ENCODE measurements at places on chromosomes 1 and 21. TPM values are rescaled to one million over a fixed set of nuclear protein-coding genes. Genes with fewer than 3 reads are reported as not detected.

KRTAP13-2 gene
- polyA plus RNA-seq: not detected

KRTAP12-2 gene
- not detected for polyA plus RNA-seq

ZBTB40 gene
- polyA plus RNA-seq: 18.7 TPM

KIRREL1 gene
- polyA plus RNA-seq: 179 TPM

LIN9 gene
- polyA plus RNA-seq: 11.7 TPM

GRHL3 gene
- polyA plus RNA-seq: 3.3 TPM

TNFRSF14 gene
- polyA plus RNA-seq: 16.5 TPM

LRRC42 gene
- polyA plus RNA-seq: 38.2 TPM

HDAC1 gene
- polyA plus RNA-seq: 181 TPM

S100A8 gene
- 24.0 TPM for polyA plus RNA-seq

CATSPERE gene
- 1.9 TPM for polyA plus RNA-seq

PPCS gene
- polyA plus RNA-seq: 76.3 TPM

SEMA6C gene
- polyA plus RNA-seq: 29.8 TPM

ZNF593OS gene
- 1.0 TPM for polyA plus RNA-seq
